ENCODE measurements at places on chromosomes 4 and X.

- no peak for DNase-seq
Measured at GRCh38 chrX:46803140-46803539, 33.7 kb upstream of the RP2 start.

DNA sequence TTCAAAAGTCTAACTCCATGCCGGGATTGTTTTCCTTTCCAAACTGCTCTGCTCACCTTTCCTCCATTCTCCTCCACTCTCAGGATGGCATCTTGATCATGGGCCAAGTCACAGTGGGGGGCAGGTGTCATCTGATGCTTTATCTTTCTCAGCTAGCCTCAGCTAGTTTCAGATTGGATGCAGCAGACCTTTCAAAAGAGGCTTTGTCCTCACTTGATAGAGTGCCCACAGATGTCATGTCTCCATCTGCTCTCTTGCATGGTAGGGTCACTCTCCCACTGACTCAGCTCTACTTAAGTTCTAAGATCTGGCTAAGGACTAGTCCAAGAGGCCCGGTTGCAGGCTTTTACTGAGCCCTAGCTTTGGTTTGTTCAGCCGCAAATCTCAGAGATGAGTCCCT lies 341.8 kb upstream of the GALNT7 start:
- DNase-seq: no peak

DNA sequence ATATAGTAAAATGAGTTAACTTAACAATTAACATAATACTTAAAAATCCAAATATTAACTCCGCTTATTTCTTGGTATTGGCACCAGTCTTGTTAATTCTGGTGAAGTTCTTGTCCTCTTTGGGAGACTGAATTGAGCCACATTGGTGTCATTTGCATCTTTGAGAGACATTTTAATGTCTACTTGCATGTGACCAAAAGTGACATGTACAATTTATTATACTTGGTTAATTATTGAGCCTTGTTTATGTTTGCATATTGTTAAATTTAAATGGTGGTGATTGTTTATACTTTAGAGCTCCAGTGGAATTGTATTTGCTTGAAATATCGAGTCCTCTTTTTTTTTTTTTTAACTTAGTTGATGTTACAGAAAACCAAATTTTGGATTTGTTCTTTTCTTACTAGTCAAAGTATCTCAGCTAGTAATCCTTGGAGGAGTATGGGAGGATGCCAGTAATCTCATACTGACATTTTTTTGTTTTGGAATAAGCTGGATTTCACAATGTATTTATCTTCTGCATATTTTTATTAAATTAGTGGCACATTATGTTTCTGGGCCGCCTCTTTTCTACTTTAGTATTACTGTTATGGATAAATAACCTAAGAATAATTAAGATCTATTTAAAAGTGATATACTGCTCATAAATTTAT lies 3.9 kb downstream of the SPCS3 start:
- DNase-seq: no peak

GRCh38 chr4:179607003-179607402 lies 2164.8 kb upstream of the AGA start:
- no peak for DNase-seq

GRCh38 chrX:63350465-63350877 lies 661 bp downstream of the SPIN4 start:
- DNase-seq: peak; percentile 19

GRCh38 chr4:37827030-37827685 lies 672 bp downstream of the PGM2 start:
- DNase-seq: peak; percentile 24

- DNase-seq: no peak
Measured at GRCh38 chr4:132792310-132792709, 356.8 kb upstream of the PCDH10 start.

Data from uterus (tissue), 4 donors.